ENCODE measurements at places on chromosomes 7 and 10.

- no peak for DNase-seq
Observed at GRCh38 chr7:5421714-5422395, 1.8 kb downstream of the TNRC18 start.

DNA sequence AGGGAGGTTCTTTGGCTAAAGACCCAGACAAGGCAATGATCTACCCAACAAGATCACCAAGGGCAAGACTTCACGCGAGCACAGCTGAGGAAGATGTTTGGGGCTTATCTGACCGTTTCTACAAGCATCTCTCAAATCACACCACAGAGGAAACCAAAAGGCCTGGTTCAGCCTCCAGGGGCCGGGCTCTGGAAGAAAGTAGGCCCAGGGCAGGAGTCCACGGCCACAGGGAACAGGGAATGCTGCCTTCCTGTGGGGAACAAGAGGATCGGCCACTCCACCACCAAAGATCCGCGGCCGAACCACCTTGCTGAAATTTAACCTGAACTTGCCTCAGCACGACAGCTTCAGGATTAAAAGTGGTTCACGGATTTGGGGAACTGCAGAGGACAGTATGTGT, 332.5 kb downstream of the PTPRN2 start:
- DNase-seq, result no peak

GRCh38 chr7:142851919-142852318, 3.0 kb upstream of the EPHB6 start:
- DNase-seq, result no peak

DNA sequence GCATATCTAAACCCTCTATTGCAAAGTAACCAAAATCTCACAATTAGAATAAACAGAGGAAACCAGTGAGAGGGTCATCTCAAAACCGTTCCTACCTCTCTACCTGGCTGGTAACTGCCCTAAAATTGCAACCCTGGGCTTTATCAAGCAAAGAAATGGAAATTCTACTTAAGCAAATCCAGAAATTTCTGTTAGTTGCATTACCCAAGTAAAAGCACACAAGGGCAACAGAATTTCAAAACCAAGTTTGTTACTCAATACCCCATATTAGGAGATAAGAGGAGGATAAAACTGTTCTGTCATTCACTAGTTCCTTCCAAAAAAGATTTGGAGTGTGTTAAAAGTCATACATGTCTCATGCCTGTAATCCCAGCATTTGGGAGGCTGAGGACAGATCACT, 195.3 kb downstream of the FAM107B start:
- DNase-seq, result no peak

- DNase-seq, result no peak
Observed at GRCh38 chr7:95303013-95303905, 21.1 kb downstream of the PON1 start.

- peak; percentile 62 for DNase-seq
Observed at GRCh38 chr7:113421696-113422330, 303.5 kb upstream of the SMIM30 start.

GRCh38 chr10:3206511-3207157, 34.1 kb upstream of the PITRM1 start:
- DNase-seq, result no peak

- DNase-seq, result no peak
Observed at GRCh38 chr10:131238669-131239280, 72.7 kb downstream of the TCERG1L start.

- DNase-seq, result no peak
Observed at GRCh38 chr10:117938104-117938503, 108.6 kb downstream of the RAB11FIP2 start.

DNA sequence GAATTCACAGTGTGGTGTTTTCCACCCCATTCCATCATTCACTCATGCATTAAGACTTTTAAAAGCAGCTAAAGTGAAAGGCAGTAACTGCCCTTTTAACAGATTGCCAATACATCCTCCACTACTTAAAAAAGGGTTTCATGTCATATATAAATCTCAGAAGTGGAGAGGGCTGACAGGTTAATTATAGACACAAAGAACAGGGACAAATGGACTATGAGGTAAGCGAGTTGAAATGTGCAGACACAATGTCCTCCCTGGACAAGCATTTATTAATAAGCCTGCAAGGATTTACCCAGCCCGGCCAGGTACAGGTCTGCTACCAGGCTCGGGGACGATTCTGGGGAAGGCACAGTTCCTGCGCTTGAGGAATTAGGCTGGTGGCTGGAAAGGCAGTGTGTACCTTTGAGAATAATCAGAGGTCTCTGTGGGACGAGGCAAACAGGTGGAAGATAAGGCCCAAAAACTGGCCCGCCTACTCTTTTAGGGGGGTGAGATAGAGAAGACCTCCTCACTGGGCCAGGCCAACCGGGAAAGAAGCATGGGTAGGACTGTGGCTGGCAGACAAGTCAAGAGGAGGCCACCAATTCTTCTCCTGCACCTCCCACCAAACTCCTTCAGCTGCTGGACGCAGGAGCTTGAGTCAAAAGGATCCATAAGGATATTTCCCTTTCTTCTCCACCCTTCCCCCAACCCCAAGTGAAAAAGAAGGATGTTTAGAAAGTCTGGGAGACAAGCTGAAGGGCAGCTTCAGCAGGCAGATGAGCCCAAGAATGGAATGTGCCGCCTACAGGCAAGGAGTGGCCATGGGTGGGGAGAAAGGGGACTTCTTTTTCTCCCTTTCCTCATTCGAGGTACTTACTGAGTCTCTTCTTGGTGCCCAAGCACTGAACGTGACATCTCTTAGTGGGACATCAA, 1.5 kb downstream of the PDLIM1 start:
- DNase-seq, result no peak

GRCh38 chr10:125018576-125019143, 76.7 kb downstream of the ZRANB1 start:
- DNase-seq, result no peak

Measured in nucleus accumbens (tissue), 56 donors.